ENCODE measurements at places on chromosomes 11 and 22. TPM values are rescaled to one million over a fixed set of nuclear protein-coding genes. Genes with fewer than 3 reads are reported as not detected.

- DNase-seq, result no peak
These were observed 92.7 kb downstream of the ETS1 start for GRCh38 chr11:128494418-128495332.

DNA sequence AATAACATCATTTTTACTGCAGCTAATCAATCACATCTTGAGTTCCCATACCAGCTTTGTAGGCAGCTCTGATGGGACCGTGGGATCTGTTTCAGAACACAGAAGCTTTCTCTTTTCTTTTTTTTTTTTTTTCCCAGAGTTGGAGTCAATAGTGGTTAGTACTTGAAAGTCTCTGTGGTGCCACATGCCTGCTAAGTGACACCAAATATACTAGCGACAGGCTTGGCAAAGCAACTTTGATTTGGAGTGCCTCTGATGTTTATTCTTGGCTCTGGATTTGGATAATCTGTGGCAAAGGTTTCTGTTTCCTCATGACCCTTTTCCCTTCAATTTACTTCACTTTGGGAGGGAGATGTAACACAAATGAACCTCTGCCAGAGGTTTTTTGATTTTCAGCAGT lies 681.4 kb upstream of the TENM4 start:
- DNase-seq, result no peak

DNA sequence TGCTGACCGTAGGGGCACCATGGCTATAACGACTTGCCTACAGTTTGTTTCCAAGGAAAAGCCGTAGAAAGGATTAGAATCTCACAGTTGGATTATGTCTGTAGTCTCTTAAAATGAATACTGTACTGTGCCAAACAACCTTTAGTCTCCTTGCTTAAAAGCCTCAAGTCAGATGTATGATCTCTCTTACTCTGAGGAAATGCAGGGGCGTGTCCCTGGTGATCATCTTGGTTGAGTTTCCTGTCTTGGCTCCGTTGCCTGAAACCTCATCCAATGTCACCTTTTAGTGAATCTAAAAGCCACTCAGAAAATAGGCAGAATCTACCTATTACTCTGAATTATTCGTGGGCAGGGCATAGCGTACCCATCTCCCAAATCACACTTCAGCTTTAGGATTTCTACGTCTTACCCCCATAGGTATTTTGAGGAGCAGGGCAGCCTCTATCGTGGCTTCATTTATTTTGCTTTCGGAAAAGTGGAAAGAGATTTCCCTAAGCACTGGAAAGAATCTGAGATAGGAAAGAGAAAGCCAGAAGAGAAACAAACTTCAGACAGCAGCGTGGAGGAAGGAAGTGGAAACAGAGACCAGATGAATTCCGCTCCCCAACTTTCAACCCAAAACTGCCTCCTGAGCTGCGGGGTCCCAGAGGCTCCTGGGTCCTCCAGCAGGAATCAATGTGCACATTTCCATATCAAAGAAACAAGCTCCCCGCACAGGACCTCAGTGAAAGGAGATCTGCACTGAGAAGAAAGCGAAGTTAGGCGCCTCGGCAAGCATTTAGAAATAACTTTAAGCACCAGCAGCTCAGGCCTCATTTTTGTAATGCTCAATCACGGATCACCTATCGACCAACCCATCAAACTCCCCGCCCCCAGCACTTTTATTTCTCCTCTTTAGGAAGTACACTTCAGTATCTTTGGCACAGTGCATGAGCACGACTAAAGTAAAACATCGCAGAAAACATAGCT lies 245.8 kb downstream of the ETS1 start:
- no peak for DNase-seq

DNA sequence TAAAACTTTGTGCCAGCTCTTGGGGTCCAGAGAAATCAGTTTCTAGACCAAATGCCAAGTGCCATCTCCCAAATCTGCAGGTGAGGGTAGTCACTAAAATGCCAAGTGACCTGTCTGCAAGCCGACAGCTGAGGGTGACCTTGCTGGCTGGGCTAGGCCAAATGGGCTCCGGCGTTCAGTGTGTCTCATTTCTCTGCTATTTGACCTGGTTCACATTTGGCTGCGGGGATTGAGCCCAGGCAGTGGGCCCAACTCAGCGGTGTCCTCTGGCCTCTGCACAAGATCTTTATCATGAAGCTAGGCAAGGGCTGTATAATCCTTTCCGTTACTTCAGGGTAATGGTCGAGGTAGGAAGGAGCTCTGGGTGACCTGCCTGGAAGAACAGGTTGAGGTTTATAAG lies 87.5 kb downstream of the SNX19 start:
- DNase-seq, result no peak

GRCh38 chr22:37063431-37064420 lies 12.2 kb downstream of the KCTD17 start:
- DNase-seq, result no peak

- DNase-seq, result no peak
These were observed 237.8 kb downstream of the TTC28 start for GRCh38 chr22:28441720-28442263.

DNA sequence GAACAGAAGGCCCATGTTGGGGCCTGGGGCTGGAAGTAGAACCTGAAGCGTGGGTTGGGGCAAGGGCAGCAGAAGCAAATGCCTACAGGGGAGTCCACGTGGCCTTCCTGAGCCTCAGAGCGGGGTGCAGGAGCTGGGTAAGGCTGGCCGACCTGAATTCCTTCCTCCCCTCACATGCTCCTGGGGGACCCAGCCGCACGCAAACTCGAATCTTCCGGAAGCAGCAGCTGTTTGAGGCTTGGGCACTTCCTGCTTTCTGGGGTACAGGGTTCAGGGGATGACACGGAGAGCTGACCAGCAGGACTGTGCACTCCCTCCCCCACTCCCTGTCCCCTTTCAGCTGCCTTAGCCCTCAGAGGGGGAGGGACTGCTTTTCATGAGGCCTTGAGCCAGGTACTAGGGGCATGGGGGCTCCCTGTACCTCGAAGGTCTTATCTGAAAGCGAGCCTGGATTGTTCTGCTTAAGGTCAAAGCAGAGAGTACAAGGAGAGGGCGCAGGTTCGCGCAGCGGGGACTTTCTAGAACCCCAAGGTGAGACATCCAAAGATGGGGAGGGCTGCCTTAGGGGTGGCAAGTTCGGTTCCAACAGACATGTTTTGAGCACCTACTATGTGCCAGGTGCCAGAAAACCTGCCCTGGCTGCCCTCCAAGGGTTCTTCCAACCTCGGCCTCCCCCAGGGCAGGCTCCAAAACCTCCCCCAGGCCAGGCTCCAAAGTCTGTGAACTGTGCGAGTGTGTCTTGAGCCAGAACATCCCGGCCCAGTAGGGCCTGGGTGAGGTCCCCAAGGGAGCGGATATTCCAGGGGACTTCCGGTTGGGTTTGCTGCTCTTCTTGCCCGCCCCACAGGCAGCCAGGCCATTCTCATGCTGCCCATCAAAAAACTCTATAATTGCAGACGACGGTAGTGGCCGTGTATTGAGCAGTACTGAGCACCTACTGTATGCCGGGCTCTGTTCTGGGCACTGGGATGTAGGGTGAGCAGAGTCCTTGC lies 1.7 kb downstream of the NCF4 start:
- DNase-seq, result peak; percentile 50

ADORA2A gene
- 0.39 TPM for total RNA-seq

DNA sequence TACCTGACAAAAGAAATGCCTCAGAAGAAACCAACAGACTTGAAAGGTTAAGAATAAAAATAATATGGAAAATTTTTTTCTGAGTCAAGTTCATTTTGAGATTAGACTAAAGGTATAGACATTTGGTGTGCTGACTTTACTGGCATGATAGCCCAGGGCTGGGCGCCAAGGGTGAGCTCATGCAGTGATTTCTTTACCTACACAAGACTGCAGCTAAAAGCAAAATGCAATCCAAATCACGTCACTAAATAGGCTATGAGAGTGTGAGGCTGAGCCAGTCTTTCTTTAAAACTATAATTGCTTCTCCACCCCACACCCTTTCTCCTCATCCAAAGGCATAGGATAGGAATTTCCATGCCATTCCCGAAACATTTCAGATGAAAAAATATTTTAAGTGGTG lies 196.5 kb downstream of the FAM76B start:
- DNase-seq, result no peak

SNRPD3 gene
- total RNA-seq, result 115 TPM

DNA sequence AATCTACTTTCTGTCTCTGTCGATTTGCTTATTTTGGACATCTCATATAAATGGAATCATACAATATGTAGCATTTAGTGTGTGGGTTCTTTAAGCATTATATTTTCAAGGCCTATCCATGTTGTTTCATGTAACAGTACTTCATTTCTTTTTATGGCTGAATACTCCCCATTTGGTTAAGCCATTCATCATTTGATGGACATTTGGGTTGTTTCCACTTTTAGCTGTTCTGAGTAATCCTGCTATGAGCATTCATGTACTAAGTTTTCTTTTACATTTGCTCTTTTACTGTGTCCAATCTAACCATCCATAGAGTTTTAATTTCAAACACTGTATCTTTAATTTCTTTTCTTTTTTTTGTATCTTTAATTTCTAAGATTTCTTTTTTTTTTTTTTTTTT lies 55.6 kb upstream of the SPTBN2 start:
- DNase-seq, result no peak

ZNF280A gene
- total RNA-seq, result not detected

- DNase-seq, result no peak
These were observed 4.4 kb upstream of the SPDYC start for GRCh38 chr11:65165410-65166317.

DNA sequence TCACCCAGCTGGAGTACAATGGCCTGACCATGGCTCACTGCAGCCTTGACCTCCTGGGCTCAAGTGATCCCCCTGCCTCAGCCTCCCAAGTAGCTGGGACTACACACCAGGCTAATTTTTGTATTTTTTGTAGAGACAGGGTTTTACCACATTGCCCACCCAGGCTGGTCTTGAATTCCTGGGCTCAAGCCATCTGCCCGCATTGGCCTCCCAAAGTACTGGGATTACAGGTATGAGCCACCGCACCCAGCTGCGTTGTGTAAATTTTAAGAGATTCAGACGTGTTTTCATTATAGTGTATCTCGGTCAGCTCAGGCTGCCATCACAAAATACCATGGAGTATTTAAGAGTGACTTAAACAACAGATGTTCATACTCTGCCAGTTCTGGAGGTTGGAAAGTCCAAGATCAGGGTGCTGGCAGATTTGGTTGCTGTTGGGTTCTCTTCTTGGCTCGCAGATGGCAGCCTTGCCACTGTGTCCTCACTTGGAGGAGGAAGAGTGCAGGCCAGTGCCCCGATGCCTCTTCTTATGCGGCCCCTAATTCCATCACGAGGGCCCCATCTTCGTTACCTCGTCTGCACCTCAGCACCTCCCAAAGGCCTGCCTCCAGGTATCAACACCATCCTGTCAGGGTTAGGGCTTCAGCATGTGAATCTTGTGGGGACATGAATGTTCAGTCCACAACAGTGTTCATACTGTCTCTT lies 32.6 kb upstream of the PARVB start:
- DNase-seq, result no peak

FZD4 gene
- 12.8 TPM for total RNA-seq

ACR gene
- 0.65 TPM for total RNA-seq

- no peak for DNase-seq
These were observed 148.7 kb upstream of the ISX start for GRCh38 chr22:34917239-34917638.

DNA sequence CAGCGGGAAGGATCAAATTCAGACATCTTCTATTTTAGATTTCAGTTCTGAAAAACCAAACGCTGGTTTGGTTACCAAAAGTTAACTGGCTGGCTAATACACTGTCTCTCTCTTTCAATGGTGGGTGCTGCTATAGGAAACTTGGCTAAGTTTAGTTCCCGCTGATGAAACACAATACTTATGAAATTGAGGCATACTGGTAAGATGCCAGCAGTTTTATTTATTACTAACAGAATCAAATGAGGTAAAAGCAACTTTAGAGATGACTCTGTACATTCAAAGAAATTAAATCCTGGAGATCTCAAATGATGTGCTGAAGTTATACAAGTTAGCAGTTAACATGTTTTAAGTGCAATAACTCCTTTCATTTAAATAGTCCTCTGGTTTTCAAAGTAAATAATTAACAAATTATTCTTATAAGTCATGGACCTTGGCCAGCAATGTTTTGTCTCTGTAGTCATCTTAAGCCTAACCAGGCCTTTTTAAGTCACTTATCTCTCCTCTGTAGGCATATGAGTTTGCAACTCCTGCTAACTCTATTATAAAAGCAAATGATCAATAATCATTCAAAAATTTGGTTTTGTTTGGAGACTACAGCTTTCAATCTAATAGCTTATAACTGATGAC lies 54.8 kb downstream of the PAK1 start:
- no peak for DNase-seq

UBQLNL gene
- total RNA-seq, result 0.29 TPM

THYN1 gene
- total RNA-seq, result 35.7 TPM

- no peak for DNase-seq
These were observed 16.5 kb upstream of the USP18 start for GRCh38 chr22:18133452-18133851.

CABP4 gene
- total RNA-seq, result not detected

TSSC4 gene
- total RNA-seq, result 53.4 TPM

- DNase-seq, result no peak
These were observed 121.3 kb downstream of the CSNK2A3 start for GRCh38 chr11:11231763-11232162.

GRCh38 chr11:117829369-117829725 lies 4.8 kb upstream of the FXYD2 start:
- no peak for DNase-seq

- peak; percentile 94 for DNase-seq
These were observed at the start of gene EXPH5 for GRCh38 chr11:108593214-108593922. Gene EXPH5, minus strand, starts transcription at chr11:108593768. Its CDS starts 232 bp downstream, at chr11:108593536.

GRCh38 chr11:63775191-63775590 lies 6.6 kb upstream of the ZFTA start:
- no peak for DNase-seq

GRCh38 chr11:100663583-100663982 lies 23.5 kb upstream of the ARHGAP42 start:
- no peak for DNase-seq

GRCh38 chr11:79794057-79794456 lies 353.2 kb upstream of the TENM4 start:
- no peak for DNase-seq

DNA sequence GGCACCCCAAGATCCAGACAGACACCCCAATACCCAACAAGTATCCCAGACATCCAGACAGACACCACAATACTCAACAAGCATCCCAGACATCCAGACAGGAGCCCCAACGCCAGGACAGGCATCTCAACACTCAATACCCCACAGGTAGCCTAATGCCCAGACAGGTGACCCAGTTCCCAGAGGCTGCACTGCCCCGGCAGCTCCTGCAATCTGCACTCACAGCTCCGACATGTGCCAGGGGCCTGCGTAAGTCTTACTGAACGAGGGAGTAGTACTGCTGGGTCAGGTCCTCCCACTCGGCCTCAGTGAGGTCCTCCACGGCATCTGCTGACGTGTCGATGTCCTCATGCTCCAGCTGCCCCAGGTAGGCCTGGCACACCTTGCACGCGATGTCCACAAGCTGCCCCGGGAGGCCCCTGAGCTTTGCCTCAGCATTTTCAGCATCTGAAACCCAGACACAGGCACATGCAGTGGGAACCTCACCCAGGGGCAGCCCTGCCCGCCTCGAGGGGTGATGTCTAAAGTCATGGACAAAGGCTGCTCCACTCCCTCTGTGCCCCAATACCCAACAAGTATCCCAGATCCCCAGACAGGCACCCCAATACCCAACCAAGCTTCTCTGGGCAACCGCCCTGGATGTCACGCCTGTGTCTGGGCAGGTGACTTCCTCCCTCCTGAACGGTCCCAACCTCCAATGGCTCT lies 16.6 kb downstream of the TTLL8 start:
- no peak for DNase-seq

IRAG1 gene
- 10.9 TPM for total RNA-seq

OR8B3 gene
- not detected for total RNA-seq
